Activated CD8-positive, alpha-beta T cell treated with anti-CD3 and anti-CD28 coated beads for 36 hours (primary cell): ENCODE measurements at places on chromosomes 4 and X.

GRCh38 chrX:87392369-87392768 is 125.2 kb upstream of the KLHL4 start:
- DNase-seq = no peak
- H3K4me3 ChIP-seq = no peak overlapping the region
- no peaks in the 10 kb centered on the region for H3K4me1 ChIP-seq
- H3K36me3 ChIP-seq = no peaks in the 10 kb centered on the region
- no peak overlapping the region for H3K27ac ChIP-seq

GRCh38 chr4:8171984-8172924 is 13.6 kb upstream of the ABLIM2 start:
- peaks cover 9% of the 10 kb centered on the region for H3K4me1 ChIP-seq
- H3K27ac ChIP-seq = no peak overlapping the region
- peaks cover 6% of the 10 kb centered on the region for H3K27me3 ChIP-seq
- no peak overlapping the region for H3K4me3 ChIP-seq
- DNase-seq = peak; percentile 76

DNA sequence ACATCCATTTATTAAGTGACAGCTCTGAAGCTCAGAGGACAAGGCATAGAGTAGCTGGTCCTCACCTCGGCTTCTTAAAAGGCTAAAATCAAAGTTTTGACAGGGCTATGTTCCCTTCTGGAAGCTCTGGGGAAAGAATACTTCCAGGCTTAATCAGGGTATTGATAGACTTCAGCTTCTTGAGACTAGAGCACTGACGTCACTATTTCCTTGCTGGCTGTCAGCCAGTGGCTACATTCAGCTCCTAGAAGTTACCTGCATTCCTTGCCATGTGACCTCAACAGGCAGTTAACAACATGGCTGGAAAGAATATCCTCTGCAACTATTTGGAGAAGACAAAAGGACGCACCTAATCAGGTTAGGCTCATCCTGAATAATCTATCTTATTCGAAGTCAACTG is 1144.8 kb downstream of the ADGRL3 start:
- no peak overlapping the region for H3K27ac ChIP-seq
- no peaks in the 10 kb centered on the region for H3K36me3 ChIP-seq
- no peak overlapping the region for H3K4me3 ChIP-seq
- DNase-seq = no peak
- H3K27me3 ChIP-seq = no peaks in the 10 kb centered on the region

- H3K27ac ChIP-seq = no peak overlapping the region
- H3K36me3 ChIP-seq = no peaks in the 10 kb centered on the region
- H3K4me1 ChIP-seq = no peaks in the 10 kb centered on the region
Measured at GRCh38 chr4:15294832-15295231, 133.0 kb upstream of the C1QTNF7 start.

DNA sequence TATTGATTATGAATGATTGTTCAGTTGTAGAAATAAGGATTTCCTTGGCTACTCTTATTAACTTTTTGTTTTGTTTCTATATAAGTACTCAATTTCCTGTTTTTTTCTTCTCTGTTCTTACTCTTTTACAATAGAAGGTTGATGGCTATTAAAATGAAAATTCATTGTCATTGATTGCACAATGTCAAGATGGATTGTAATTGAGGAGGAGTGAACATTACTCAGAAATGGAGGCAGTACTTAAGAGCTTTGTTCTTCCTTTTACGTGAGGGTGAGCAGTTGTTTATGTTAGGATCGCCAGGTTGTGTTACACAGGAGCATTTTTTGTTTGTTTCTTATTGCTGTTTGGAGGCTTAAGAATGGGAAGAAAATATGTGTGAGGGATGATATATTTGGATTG is 2062.4 kb downstream of the ARAP2 start:
- H3K4me1 ChIP-seq = no peaks in the 10 kb centered on the region
- no peak overlapping the region for H3K27ac ChIP-seq
- DNase-seq = no peak

GRCh38 chr4:71334465-71334882 is 4.3 kb upstream of the SLC4A4 start:
- H3K27me3 ChIP-seq = no peaks in the 10 kb centered on the region
- DNase-seq = no peak
- H3K27ac ChIP-seq = no peak overlapping the region
- H3K4me3 ChIP-seq = no peak overlapping the region
- no peaks in the 10 kb centered on the region for H3K36me3 ChIP-seq
- peaks cover 9% of the 10 kb centered on the region for H3K4me1 ChIP-seq

DNA sequence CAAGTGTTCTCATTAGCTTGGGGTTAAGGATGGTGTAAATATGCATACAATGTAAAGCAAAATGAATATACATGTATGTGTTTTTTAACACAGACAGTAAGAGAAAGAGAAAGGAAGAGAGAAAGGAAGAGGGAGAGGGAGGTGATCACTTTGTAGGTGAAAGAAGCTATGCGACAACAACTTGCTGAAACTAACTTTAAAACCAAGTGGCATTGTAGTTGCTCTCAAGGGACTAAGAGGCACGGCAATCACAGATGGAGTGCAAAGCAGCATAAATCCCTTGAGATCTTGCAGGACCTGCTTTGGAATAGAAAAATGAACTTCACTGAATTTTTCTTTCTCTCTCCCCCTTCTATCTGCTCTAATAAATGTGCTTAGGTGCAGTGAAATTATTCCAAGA is 1665.0 kb upstream of the TENM3 start:
- H3K27me3 ChIP-seq = no peaks in the 10 kb centered on the region
- no peak for DNase-seq
- no peak overlapping the region for H3K4me3 ChIP-seq

DNA sequence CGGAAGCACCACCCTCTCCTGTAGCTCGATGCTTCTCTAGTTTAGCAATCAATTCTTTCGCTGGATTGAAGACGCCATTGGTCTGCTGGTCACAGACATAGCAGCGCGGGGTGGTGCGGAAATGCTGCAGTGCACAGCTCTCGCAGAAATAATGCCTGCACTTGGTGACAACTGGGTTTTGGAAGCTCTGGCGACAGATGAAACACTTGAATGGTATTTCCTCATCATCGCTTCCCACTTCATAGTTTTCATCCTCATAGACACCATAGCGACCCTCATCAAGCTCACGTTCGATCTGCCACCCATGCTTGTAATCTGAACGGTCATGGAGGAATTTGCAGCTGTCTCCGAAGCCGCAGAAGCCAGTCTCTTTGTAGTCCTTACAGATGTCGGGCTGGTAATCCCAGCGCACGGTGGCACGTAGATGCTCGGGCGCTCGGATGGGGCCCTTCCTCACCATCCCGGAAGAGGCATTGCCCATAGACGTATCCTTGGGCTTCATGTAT is 854 bp downstream of the RNF113A start:
- peaks cover 11% of the 10 kb centered on the region for H3K4me1 ChIP-seq
- peak overlapping the region; percentile 95 for H3K4me3 ChIP-seq
- peaks cover 25% of the 10 kb centered on the region for H3K36me3 ChIP-seq

DNA sequence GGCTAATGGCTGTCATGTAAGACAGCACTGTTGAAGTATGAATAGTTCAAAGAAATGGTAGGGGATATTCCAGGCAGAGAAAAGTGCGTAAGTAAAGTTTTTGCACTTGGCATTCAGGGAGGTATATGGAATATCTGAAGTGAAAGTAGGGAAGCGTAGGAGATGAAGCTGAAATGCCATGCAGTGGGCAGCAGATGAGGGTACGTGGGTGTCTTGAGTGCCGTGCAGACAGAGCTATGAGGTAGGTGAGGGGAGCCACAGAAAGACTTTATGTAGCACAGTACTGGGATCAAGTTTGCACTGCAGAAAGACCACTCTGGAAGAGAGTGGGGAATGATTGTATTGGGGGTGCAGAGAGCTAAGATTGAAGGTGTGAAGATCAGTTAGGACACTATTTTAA is 5.2 kb upstream of the SCD5 start:
- H3K36me3 ChIP-seq = no peaks in the 10 kb centered on the region
- H3K27ac ChIP-seq = no peak overlapping the region
- H3K27me3 ChIP-seq = peaks cover 23% of the 10 kb centered on the region
- no peak for DNase-seq

DNA sequence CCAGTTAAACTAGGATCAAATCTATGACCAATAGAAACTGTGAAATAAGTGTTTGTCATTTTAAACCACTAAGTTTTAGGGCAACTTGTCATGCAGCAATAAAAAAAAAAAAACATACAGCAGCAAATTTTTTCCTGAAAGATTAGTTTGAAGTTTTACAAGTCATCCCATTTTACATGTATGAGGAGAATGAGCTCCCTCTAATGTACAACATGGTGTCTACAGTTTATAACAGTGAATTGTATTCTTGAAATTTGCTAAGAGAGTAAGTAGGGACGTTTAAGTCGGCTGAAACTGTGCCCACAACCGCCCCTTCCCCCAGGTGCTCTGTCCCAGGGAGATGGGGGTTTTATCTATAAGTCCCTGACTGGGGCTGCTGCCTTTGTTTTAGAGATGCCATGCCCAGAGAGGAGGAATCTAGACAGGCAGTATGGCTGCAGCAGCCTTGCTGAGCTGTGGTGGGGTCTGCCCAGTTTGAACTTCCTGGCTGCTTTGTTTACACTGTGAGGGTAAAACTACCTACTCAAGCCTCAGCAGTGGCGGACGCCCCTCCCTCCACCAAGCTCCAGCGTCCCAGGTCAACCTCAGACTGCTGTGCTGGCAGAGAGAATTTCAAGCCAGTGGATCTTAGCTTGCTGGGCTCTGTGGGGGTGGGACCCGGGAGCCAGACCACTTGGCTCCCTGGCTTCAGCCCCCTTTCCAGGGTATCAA is 499.3 kb upstream of the CT83 start:
- H3K4me1 ChIP-seq = no peaks in the 10 kb centered on the region
- H3K36me3 ChIP-seq = no peaks in the 10 kb centered on the region
- DNase-seq = no peak
- no peak overlapping the region for H3K4me3 ChIP-seq
- H3K27ac ChIP-seq = no peak overlapping the region

GRCh38 chr4:167435786-167436185 is 201.5 kb upstream of the SPOCK3 start:
- no peak overlapping the region for H3K4me3 ChIP-seq
- H3K4me1 ChIP-seq = no peaks in the 10 kb centered on the region
- H3K27ac ChIP-seq = no peak overlapping the region
- no peaks in the 10 kb centered on the region for H3K36me3 ChIP-seq
- DNase-seq = no peak

DNA sequence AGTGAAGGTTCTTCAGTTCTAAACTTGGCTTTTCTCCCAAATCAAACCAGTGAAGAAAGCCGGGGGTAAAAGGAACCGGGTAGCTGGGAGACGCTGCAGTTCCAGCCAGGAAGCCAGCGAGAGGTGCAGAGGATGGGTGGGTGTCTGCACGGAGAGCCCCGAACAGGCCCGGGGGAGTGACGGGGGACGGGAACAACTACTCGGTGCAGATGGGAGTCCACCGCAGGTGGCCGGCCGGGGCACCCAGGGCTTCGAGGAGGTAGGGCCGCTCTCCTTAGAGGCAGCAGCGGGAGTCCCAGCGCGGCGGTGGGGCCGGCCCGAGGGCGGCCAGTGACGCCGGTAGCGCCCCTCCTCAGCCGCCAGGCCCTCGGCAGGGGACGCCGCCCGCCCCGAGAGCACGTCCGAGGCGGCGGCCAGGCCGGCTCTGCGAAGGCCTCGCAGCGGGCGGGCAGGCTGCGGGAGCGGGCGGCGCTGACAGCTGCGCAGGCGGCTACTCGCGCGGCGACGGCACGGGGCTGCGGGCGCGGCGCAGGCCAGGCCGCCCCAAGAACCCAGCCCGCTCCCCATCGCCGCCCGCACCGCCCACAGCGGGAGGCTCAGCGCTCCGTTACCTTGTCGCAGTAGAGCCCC is 449 bp downstream of the FBXL5 start:
- H3K27me3 ChIP-seq = no peaks in the 10 kb centered on the region
- H3K27ac ChIP-seq = peak overlapping the region; percentile 96
- H3K36me3 ChIP-seq = peaks cover 7% of the 10 kb centered on the region
- H3K4me3 ChIP-seq = peak overlapping the region; percentile 99

DNA sequence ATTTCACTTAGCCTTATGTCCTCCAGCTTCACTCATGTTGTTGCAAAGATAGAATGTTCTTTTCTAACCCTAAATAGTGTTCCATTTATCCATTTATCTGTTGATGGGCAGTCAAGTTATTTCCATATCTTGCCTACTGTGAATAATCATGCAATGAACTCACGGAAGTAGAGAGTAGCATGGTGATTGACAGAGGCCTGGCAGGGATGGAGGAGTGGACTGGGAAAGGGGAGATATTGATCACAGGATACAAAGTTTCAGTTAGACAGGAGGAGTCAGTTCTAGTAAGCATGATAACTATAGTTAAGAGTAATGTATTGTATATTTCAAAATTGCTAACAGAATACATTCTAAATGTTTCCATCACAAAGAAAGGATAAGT is 10.3 kb upstream of the CLNK start:
- H3K36me3 ChIP-seq = no peaks in the 10 kb centered on the region
- no peaks in the 10 kb centered on the region for H3K4me1 ChIP-seq
- H3K27me3 ChIP-seq = no peaks in the 10 kb centered on the region
- no peak overlapping the region for H3K27ac ChIP-seq
- DNase-seq = no peak

DNA sequence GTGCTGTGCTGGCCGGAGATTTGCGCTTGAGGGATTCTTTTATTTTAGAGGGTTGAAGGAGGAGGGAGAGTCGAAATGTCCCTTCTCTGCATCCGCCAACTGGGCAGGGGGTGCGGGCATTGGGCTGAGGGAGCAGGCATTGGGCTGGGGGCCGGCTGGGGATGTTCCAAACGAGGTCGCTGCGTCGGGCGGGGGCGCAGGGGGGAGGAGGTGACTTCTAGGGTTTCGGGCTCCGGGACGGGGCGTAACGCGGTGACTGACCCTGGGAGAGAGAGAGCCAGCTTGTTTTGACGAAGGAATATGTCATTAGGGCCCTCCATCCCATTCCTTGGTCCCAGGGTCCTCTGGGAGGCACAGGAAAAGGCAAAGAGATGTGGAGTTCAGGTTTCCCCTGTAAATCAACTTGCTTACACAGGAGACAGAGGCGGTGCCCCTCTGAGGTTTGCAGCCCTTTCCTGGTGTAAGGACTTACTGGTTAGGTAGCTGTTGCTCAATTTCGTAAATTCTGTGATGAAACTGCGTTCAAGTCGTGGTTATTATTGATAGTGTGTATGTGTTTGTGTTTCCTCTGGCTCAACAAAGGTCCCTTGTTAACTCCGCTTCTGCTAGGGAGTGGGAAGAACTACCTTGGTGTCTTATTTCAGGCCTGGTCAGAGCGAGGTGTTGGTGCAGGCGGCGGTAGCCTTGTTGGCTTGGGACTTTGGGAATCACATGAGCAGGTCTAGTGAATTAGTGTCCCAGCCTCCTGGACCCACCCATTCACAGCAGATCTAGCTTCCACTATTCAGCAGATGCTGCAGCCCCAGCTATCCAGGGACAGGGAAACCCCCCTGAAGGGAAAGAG is 716 bp downstream of the FHIP1A start:
- H3K27me3 ChIP-seq = peaks cover 48% of the 10 kb centered on the region
- no peak overlapping the region for H3K27ac ChIP-seq
- no peaks in the 10 kb centered on the region for H3K36me3 ChIP-seq
